ENCODE measurements at places on chromosomes 5 and 9.
A peak's percentile ranks its signal among the peaks of the same experiment; 100 is the strongest.

- no peak for DNase-seq
Observed at GRCh38 chr5:121138495-121138907, 674.4 kb downstream of the PRR16 start.

DNA sequence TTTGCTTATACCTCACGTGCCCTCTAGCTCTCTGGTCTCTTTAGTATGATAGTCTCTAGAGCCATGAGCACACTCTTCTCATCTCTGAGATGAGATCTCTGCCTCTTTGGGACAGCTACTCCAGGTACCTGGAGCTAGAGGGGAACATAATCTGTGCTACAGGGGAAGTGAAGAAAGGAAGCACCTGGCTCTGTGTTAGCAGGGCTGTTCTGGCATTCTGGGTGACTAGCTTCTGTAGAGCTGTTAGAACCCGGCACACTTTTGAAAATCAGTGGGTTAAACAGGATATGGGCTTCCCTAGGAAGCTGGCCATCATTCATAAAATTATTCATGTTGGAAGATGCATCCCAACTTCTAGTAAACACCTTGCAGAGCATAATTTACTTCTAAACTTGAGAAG, 224.8 kb downstream of the MCTP1 start:
- DNase-seq: no peak

- DNase-seq: no peak
Observed at GRCh38 chr9:129806061-129806460, 3.1 kb downstream of the TOR1B start.

GRCh38 chr9:104572612-104573011, 3.6 kb downstream of the OR13C8 start:
- no peak for DNase-seq

- DNase-seq: no peak
Observed at GRCh38 chr5:118196229-118196628, 792.1 kb downstream of the DTWD2 start.

DNA sequence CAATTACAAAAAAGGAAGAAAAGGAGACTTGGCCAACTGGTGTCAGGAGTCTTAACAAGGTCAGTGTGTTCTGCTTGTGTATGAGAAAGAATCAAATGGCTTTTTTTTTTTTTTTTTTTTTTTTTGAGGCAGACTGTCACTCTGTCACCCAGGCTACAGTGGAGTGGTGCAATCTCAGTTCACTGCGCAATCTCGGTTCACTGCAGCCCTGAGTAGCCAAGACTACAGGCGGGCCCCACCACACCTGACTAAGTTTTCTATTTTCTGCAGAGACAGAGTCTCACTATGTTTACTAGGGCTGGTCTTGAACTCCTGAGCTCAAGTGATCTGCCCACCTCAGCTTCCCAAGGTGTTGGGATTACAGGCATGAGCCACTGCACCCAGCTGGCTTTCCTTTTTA, 3.1 kb upstream of the IL7R start:
- DNase-seq: peak; percentile 65

GRCh38 chr9:106713206-106713605, 149.8 kb upstream of the ZNF462 start:
- DNase-seq: no peak

DNA sequence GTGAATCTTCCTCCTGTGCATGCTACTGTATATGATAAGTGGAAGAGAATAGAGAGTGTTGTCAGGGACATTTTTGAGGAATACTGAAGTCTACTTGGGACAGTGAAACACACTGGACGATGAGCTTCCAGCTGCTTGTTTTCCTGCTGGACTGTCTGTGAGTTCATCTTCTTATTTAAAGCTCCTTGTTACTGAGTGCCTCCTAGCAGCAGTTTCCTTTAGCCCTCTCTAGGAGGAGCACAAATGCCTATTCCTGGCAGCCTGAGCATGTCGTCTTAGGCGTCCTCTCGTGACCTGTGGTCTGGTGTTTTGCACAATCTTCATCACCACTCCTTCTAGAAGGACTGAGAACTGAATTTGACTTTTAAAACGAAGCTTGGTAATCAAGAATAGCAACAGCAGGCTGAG, 43.8 kb downstream of the ANKRD33B start:
- DNase-seq: no peak

DNA sequence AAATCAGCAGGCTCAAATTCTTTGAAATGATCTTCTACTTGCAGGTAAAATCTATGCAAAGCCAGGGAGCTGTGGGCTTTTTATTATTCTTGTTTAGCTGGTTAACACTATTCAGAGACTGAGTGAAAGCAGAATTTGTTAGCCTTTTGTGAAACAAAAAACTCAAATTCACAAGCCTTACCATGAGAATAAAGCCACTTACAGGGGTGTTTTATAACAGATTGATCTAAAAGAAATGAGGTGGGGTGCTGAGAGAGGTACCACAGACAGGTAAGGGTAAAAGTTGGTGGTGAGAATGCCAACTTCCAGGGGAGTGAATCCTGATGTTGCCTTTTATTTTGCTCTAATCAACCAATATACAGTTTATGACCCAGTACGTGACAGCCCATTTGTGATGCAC, 1585.6 kb downstream of the EFNA5 start:
- no peak for DNase-seq

GRCh38 chr9:34126207-34127034, at the start of gene DCAF12:
Gene DCAF12 (minus strand): TSS chr9:34126698. CDS start chr9:34126431, 267 bp downstream.
- peak; percentile 82 for DNase-seq

DNA sequence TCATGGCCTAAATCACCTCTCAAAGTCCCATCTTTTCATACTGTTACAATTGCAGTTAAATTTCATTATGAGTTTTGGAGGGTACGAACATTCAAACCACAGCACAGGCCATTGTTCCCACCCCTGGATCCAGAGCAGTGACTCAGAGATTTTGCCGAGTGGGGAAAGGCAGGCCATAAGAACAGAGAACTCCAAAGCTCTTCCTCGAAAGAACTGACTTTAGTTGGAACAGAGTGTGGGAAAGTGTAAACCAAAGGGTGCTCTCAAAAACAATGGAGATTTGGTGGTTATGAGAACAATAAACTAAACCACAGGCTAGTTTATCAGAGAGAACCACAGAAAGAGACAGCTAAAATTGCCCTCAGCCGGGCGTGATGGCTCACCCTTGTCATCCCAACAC, 19.4 kb upstream of the GRPEL2 start:
- no peak for DNase-seq

DNA sequence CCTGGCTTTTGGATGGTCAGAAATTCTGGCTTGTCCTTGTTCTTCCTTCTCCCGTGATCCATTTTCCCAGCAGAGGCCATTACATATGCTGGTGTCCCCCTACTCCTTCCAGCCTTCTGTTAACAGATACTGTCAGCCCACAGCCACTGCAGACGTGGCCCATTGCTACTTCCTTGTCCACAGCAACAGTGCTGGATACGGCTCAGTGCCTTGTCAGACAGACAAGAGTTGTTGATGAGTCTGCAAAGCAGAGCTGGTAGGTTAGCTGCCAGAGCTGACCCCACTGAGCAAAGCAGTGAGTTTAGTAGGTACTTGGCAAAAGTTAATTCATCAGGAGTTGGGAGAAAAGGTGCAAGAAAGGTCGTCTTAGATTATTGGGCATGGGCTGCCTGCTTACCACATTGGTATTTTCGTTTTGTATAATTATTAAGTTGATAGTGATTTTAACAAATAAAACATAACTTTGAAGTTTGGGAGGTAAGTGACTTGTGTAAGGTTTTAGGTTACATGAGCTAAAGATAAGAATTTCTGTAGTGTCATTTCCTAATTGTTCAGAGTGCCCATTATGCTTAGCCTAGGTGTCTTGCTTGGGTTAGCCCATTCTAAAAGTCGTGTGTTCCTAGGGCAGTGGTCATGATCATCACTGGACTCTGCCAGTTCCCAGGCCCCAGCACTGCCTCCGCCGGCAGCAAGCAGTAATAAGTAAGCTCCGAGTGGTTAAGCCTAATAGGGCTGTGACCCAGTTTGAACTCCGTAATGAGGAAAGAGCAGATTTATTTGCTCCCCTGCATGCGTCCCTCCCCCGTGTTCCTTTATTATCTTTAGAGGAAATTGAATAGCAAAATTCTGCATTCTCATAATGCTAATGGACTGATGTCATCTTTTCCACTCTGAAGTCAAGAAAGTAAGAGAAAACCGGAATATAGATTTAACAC, 292.0 kb downstream of the FANCC start:
- no peak for DNase-seq

- no peak for DNase-seq
Observed at GRCh38 chr5:171264843-171265242, 44.2 kb upstream of the TLX3 start.

GRCh38 chr9:15433661-15434060, 11.0 kb downstream of the SNAPC3 start:
- no peak for DNase-seq

DNA sequence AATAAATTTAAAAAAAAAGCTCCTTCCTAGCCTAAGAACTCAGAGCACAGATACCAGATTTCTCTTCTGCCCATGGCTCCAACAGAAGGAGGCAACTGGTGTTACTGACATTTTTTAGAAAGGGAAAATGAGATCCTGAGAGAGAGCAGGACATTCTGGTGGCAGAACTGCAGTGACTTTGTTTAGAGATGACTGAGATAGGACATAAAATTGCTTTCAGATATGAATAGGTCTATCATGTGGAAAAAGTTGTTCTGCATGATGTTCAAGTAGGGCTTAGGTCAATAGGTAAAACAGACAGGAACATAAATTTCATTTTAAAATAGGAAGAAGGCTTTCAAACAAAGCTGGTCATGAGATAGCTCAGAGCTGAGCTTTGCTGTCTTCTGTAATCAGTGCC, 49.6 kb downstream of the NIPAL4 start:
- no peak for DNase-seq

- no peak for DNase-seq
Observed at GRCh38 chr5:176540956-176541337, 3.7 kb upstream of the RNF44 start.

GRCh38 chr9:31700252-31701045, 684.0 kb upstream of the ACO1 start:
- no peak for DNase-seq

DNA sequence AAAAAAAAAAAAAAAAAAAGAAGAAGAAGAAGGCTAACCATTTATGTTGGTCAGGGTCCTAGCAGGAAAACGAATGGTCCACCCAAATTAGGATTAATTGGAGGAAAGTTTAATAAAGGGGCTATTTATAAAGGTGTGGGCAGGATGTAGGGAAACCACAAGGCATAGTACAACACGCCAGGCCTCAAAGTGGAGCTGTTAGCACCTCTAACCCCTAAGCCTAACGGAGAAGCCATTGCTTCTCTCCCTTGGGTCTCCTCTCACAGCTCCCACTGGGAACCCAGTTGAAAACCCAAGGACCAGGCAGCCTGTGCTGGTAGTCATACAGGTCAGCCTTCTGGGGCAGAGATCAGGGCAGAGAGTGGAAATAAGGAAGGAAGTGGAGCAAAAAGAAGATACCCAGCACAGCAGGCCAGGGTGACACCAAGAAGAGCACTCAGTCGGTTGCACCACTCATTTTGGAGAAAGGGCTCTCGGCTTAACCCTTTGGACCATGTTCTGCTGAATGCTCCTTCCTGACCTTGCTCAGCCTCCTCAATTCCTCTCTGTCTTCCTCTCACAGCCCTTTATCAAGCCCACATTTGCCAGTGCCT, 8.8 kb upstream of the GLIPR2 start:
- no peak for DNase-seq

- DNase-seq: no peak
Observed at GRCh38 chr5:124741711-124742496, 4.5 kb downstream of the ZNF608 start.

DNA sequence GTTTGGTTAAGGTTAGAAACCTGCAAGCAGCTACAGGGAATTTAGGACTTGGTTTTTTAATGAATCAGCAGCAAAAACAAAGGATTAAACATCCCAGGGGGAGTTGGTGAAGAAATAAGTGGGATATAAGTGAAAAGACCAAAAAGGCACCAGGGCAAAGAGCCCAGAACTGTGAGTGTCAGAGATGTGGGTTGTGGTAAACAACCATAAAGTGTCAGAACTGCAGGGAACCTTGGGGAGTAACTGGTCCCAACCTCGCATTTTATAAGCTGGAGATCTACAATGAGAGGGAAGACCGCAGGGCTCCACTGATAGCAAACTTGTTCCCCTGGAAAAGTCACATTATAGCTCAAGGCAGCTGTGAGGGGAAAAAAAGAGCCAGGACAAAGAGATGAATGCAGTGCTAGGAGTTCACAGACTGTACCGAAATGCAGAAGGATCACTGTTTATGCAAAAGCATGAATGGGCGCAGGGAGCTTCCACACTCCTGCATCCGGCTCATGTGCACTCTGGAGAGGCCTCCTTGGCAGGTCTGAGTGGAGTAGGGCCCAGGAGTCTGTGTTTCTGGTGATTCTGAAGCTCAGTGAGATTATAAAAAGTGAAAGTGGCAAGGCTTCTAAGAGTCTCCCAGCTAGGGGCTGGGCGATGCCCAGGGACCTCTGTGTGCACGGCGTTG, 156.3 kb downstream of the GOLPH3 start:
- DNase-seq: no peak

- no peak for DNase-seq
Observed at GRCh38 chr5:56340196-56340980, 107.3 kb upstream of the ANKRD55 start.

- DNase-seq: peak; percentile 3
Observed at GRCh38 chr5:156815988-156816599, 34.0 kb upstream of the PPP1R2B start.

DNA sequence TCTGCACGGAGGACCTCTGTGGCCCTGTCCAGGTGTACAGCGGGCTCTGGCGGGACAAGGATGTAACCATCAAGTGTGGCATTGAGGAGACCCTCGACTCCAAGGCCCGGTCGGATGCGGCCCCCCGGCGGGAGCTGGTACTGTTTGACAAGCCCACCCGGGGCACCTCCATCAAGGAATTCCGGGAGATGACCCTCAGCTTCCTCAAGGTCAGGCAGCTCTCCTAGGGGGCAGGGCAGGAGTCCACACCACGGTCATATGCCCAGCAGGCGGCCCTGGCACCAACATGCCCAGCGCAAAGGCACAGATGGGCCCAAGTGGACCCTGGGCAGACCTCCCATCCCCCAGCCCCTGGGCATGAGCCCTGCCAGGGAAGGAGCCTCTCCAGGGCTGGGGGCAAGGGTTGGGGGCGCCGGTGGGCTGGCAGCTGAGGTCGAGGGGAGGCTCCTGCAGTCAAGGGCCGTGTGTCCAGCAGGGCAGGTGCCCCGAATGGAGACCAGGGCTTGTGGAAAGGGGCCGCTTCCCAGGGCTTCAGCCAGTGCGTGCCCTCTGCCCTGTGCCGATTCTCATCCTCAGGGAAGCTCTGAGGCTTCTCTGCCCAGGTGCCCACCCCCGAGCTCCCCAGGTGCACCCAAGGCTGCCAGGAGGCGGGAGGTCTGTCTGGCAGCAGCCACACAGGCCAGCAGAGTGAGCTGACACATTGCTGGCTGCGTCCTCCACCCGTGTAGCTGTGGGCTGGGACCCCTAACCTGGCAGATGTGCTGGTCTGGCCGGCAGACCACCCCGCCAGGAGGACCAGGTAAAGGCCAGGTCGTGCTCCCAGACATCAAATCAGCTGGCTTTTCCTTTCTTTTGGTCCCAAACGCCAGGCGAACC, 10.0 kb downstream of the DIPK1B start:
- no peak for DNase-seq

GRCh38 chr9:136348691-136349090, 14.9 kb downstream of the DNLZ start:
- DNase-seq: no peak

- DNase-seq: no peak
Observed at GRCh38 chr9:20507431-20507830, 114.9 kb downstream of the MLLT3 start.
